Non-pigmented ciliary epithelial cell (primary cell): ENCODE measurements at places on chromosomes 3 and 15.

DNA sequence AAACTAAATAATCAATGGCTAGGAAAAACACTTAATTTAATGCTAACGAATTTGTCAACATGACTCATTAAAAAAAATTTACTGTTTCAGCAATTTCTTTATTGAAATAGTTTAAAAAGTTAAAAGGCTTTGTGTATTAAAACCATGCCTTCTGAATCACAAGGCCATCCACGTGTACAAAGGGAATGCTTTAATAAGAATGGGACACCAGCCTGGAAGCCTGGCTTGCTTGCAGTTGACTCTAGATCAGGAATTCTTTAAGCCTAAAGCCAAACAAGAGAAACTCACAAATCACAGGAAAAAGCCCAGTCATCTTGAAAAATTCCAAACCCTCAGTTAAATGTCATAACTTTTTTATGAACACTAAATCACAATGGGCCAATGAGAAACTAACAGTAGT, 137.6 kb downstream of the PEAK1 start:
- peak; percentile 48 for DNase-seq

GRCh38 chr3:62562596-62562995, 189.2 kb upstream of the FEZF2 start:
- no peak for DNase-seq

GRCh38 chr15:65361708-65362459, 15.9 kb downstream of the IGDCC3 start:
- DNase-seq: no peak

GRCh38 chr15:57217778-57218598, 158.3 kb upstream of the CGNL1 start:
- no peak for DNase-seq

DNA sequence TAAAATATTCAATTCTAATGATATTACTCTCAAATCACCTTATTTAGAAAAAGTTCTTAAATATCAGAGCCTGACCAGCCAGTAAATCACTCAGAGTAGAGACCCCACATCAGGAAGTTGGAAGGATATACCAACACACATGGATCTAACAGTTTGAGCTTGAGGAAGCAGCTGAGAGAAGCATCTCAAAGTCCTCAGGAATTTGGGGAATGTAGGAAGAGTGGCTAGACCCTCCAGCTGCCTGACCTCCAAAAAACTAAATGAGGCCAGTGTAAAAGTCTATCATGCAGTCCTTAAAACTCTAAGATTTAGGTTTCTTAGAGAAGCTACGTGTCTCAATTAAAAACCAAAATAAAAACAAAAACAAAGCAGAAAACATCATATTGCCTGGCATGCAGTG, 55.4 kb downstream of the SETD2 start:
- DNase-seq: no peak

GRCh38 chr15:77387365-77388105, 32.4 kb downstream of the PEAK1 start:
- no peak for DNase-seq

DNA sequence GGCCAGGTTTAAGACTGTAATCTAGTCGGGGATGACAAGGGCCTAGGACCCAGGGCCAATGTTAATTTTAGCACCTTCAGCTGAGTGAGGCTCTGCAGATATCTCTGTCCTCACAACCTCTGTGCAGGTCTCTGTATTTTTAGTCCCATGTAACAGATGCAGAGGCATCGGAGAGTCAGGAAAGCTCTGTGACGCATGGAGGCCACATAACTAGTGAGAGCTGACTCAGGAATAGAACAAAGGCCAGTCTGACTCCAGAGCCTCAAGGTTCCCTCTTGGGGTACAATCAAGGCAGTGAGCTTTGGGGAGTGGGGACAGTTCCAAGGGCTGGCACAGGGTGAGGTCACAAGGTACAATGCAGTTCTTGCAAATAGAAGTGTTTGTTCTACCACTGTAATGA, 31.0 kb downstream of the FSTL1 start:
- DNase-seq: no peak

- peak; percentile 89 for DNase-seq
Measured at GRCh38 chr3:56758539-56758981, 43.2 kb downstream of the ARHGEF3 start.

- no peak for DNase-seq
Measured at GRCh38 chr3:98445949-98446406, 17.0 kb upstream of the OR5K1 start.

- DNase-seq: no peak
Measured at GRCh38 chr3:185631508-185632206, 45.6 kb downstream of the SENP2 start.

GRCh38 chr3:60090548-60090947, 1040.7 kb upstream of the CFAP20DC start:
- no peak for DNase-seq

DNA sequence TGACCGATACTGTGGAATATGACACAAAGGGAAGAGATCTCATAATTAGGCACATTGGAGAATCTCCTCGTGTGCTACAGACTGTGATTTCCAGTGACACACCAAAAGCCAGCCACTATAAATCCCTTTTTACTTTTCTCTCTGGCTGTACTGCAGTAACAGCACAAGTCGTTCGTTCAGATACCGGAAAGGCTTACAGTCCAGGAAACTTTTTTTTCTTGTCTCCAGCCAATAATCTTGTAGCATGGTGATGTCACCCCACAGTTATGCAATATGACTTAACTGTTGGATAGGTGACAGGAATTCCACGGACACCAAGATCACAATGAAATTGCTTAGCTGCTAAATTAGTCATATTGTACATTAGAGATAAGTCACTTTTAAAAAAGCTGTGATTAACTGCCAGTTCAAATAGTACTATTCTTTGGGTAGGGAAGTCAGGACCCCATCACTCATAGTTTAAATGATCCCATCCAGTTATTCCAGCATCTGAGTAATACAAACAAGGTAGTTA, 36.3 kb upstream of the TSC22D2 start:
- peak; percentile 100 for DNase-seq

GRCh38 chr3:123070510-123070909, 3.7 kb downstream of the PDIA5 start:
- no peak for DNase-seq

DNA sequence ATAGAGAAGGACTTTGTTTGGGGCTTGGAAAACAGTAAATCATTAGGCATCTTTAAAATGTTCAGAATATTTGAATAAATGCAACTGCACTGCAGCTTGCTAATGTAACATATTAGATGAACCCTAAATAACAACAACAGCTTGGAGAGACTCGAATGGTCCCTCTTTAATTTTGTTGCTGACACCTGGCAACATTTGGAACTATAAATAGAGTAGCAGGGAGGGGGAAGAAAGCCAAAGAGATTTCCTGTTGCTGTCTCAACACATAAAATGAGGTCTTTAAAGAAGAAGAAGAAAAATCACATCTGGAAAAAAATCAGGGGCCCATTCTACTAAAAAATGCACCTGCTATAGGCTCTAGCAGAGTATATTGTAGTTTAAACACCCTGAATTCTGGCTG, 49.9 kb upstream of the DPPA4 start:
- DNase-seq: no peak

- no peak for DNase-seq
Measured at GRCh38 chr3:183968666-183969245, 48.9 kb downstream of the ABCC5 start.

DNA sequence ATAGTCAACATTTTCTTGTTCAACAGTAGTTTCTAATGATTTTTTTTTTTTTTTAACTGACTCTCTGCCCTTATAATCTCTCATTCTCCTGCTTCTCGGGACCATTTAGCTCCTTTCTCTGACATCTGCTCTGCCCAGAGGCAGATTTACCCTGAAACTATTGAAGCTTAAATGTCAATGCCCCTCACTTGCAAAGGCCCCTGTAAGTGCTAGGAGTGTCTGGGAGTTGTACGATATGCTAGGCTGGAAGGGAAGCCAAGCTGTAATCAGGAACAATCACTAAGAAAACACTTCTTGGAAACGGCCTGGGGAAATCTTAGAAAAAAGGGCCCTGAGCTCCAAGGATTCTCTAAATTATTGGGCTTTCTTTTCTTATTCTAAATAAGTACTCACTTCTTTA, 5.8 kb upstream of the PLOD2 start:
- DNase-seq: no peak

DNA sequence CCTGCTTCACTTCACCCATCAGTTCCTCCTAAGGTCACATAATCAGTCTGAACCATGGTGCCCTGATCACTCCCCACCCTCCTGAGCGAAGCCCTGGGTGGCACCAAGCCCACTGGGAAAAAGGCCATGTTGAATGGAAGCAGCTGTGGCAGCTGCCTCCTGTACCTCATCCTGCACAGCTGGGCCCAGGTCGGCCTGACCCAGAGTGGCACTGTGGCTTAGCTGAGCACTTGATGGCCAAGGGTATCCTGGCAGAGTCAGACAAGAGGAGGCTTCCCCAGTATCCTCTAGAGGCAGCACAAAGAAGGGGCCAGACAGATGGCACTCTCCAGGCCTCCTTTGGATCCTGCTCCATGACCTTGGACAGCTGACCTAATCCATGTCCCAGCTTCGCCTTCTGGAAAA, 68.4 kb downstream of the TLE3 start:
- no peak for DNase-seq

GRCh38 chr3:15501126-15501525, 20.4 kb downstream of the COLQ start:
- DNase-seq: no peak

GRCh38 chr3:119436977-119437376, 26.4 kb downstream of the TMEM39A start:
- no peak for DNase-seq

DNA sequence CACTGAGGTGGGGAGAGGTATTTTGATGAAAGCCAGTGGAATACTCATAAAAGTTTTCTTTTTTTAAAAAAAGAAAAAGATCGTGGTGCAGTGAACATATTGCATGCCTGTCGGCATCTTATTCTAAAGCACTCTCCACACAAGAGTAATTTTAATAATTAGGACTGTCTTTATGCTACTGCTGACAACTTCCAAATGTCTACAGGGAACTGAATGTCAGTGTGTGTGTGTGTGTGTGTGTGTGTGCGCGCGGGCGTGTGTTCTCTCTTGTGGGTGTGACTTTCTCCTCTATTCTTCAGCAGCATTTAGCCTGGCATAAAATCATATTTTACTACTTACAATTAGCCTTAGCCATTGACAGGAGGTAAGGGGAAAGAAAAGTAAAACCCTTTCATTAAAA, 268.5 kb downstream of the C3orf38 start:
- DNase-seq: no peak

DNA sequence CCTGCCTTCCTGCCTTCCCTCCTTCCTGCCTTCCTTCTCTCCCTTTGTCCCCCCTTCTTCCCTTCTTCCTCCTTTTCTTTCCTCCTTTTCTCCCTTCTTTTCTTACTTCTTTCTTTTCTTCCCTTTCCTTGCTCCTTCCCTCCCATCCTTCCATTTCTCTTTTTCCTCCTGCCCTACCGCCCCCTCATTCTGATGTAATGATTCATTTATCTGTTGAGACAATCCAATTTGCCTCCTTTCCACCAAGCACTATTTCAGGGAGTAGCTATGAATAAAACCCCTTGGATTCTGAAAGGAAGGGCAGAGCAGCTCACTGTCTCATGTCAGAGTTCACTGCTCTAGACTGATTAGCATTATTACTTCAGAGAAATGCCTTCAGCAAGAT, 462.6 kb downstream of the PDCD6IP start:
- no peak for DNase-seq

- DNase-seq: no peak
Measured at GRCh38 chr3:143226678-143227291, 107.2 kb downstream of the CHST2 start.

DNA sequence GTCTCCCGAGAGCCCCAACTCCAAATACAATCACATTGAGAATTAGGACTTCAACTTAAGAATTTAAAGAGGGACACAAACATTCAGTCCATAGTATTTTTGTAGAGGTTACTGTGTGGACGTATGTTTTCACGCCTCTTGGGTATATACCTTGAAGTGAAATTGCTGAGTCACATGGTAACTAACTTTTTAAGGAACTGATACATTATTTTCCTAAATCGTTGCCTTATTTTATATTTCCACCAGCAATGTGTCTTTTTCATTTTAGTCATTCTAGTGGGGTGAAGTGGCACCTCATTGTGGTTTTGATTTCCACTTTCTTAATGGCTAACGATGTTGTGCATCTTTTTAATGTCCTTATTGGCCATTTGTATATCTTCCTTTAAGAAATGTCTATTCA, 11.8 kb downstream of the PARP15 start:
- DNase-seq: no peak

GRCh38 chr3:151152455-151153079, 50.4 kb downstream of the GPR171 start:
- DNase-seq: no peak

DNA sequence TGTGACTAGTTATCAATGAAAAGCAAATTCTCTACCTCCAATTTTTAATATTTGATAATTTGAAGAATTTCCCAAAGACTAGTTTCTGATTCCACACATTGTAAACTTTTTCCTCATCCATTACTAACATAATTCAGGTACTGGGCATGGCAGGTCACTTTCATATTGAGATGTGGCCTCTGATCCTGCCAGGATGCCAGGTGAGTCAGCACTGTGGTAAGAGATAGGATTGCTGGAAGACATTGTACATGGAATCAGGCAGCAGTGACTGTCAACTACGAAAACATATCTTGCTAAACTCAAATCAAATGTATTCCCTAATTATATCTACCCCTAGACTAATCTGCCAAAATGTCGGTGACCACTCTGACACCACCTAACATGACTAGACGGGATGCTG, 33.2 kb upstream of the POU1F1 start:
- DNase-seq: no peak

- no peak for DNase-seq
Measured at GRCh38 chr15:51062736-51063135, 32.0 kb downstream of the TNFAIP8L3 start.

- no peak for DNase-seq
Measured at GRCh38 chr3:47731061-47731460, 50.6 kb downstream of the SMARCC1 start.

- DNase-seq: no peak
Measured at GRCh38 chr3:122353215-122353614, 28.2 kb downstream of the CSTA start.

DNA sequence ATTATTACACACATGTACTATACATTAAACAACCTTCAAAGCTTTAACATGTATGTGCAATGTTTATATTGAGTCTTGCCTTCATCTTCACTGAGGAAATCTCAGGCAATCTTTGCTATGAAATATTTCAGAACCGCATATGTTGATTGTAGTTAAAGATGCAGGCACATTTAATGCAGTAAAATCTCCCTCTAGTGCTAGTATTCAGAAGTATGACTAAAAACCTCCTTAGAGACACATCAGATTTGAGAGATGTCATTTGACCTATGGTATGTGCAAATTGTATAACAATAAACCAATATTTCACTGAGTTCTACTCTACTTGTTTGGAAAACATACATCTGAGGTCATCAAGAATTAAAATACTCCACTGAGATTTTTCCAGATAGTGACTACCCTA, 123.8 kb upstream of the C15orf61 start:
- no peak for DNase-seq
